GM06990 (cell line): ENCODE measurements at places on chromosomes 11 and 22.

- no peak for DNase-seq
Observed at GRCh38 chr11:28969832-28970231, 861.6 kb downstream of the METTL15 start.

GRCh38 chr11:71240865-71241691 lies 11.3 kb downstream of the SHANK2 start:
- DNase-seq: no peak

DNA sequence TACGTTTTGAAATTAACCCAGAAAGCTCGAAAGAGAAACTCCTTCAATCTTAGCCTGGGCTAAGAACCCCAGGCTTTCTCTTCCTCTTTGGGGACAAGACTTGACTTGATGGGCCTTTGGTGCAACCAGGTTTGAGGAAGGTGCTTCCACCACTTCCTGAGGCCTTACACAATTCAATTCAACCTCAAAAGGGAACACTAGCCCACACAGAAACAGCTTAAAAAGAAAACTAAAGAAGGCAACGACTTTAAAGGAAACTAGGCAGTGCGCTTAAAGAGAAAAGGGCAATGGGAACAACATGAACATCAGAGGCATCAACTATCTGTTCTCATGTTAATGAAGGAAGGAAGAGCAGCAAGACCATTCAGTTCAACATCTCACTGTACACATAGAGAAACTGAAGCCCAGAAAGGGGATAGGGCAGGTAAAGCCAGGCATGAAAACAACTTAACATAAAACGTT lies 24.8 kb downstream of the PAK1 start:
- peak; percentile 51 for DNase-seq

DNA sequence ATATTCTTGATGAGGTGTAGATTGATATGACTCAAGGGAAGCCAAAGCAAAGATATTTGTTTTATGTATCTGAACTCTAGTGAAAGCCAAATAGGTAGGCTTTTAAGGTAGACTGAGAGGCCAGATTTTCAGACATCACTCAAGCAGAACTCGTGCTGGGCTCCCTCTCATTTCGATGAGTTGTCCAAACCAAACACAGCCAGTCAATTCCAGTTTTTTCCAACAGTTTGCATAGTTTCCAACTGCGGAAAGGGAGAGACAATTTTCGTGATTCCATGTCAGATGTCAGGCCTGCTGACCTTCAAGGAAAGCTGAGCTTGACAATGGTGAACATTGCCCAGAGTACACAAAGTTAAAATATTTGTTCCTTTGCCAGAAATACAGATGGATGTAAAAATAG lies 110.9 kb upstream of the MPPED2 start:
- no peak for DNase-seq

DNA sequence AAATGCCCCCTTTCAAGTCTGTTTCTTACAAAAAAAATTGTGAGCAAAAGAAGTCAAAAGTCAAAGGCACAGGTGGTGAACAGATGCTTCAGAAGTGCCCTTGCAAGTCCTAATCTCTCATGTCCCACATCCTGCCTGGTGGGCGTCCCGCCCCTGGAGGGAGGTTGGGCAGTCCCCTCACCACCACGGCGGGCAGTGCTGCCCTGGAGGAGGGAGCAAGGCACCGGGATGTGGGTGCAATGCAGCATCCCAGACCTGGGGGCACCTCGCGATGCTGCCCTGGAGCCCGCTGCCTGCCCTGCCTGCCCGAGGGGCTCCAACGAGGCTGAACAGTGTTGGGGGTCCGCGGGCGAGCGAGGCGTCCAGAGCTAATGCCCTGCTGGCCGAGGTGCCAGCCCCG lies 15.9 kb downstream of the MRGPRG start:
- no peak for DNase-seq

DNA sequence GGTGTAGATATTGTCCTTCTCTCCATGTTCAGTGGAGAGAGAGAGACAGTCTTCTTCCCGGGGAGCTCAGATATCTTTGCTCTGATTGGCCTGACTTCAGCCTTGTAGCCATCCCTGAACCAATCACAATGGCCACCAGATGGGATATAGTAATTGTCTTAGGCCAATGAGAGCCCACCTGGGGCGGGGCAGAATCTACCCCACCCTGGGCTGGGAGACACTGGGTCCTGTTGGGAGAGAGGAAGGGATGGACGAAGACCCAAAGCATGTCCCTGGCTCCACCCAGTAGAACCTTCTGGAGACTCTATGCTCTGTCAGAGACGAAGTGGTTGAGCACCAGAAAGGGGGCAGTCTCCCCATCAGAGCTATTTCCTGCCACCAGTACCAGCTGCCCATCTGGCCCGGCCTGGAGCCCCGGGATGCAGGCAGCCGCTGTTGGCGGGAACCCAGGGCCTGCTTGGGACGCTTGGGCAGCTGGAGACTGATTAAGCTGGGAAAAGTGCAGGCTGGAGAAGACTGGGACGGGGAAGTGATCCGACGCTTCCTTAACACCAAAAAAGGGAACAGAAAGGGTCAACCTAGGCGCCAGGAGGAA lies 31.6 kb upstream of the CBX7 start:
- DNase-seq: no peak
